ENCODE measurements at places on chromosomes 1 and 21. TPM values are rescaled to one million over a fixed set of nuclear protein-coding genes. Genes with fewer than 3 reads are reported as not detected.

- DNase-seq, result peak; percentile 82
These were observed 13.1 kb downstream of the GPSM2 start for GRCh38 chr1:108889706-108890384.

GRCh38 chr1:219550201-219550600, 62.7 kb downstream of the ZC3H11B start:
- DNase-seq, result no peak

- DNase-seq, result no peak
These were observed 1144.1 kb upstream of the ADGRL2 start for GRCh38 chr1:80656641-80657040.

DNA sequence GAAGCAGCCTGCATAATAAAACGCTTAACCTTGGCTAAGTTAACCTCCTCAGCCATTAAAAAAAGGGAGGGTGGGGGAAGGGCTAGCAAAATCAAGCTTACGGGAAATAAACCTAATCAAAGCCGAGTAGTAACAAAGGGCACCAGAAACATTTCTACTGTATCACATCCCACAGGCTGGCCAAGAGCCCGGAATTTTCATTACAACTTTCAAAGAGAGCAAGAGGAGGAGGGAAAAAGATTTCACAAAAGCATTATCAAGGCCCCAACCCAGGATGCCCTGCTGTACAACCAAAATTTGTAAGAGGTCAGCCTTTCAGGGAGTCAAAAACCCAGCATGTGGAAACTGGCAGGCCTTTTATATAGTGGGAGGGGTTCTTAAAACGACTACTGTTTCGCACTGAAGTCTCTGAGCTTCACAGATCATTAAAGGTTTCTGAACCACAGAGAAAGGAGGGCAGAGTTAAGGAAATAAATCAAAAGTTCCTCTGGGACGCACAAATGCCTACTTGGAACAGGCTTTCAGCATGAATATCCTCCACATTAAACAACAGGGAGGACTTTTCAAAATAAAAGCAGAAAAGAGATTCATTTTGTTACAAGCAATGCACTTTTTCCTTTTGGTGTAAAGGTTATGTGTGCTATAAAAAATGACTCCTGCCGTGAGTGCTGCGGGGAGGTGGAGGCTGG, 90.4 kb downstream of the SLC45A1 start:
- no peak for DNase-seq

DNA sequence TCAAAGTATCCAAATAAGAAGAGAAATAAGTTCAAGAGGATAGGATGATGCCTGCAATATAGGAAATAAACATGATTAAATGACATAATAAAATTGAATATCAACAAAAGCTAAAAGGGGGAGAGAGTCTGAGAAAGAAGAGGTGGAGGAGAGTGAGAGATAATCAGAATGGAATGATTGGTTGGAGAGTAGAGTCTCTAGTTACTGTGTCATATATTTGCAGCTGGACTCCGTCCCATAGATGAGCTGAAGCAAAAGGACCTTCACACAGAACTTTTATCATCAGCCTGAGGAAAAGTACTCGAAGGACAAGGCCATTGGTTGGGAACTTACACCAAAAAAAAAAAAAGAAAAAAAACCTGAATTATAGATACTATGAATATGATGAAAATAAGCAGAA, 22.8 kb upstream of the S100A2 start:
- DNase-seq, result no peak

The HCRTR1 gene
- polyA plus RNA-seq, result 0.81 TPM

The TDRD10 gene
- 1.8 TPM for polyA plus RNA-seq

- no peak for DNase-seq
These were observed 20.3 kb upstream of the A3GALT2 start for GRCh38 chr1:33341190-33341589.

DNA sequence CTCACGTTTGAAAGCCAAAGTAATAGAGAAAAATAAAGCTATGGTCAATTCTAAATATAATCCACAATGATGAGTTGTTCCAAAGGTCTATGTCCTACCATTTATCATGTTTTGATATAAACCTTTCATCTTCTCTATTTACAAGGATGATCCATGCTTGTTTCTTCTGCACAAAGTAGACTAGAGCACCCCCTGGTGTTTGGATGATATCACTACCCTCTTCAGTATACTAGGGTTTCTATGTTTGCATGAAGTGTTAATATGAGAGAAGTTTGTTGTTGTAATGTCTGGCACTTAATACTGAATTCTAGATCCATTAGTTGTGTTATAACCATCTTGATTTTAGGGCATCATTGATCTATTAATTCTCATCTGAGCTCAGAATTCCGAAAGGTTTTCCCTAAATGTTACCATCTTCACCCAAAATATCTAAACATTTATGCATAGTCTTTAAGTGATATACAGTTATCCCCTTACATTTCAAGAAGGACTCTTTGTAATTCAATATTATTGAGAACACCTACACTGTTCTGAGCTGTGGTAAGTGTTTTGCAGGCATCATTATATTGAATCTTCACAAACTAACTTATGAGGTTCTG, 21.1 kb downstream of the CLDN8 start:
- no peak for DNase-seq

DNA sequence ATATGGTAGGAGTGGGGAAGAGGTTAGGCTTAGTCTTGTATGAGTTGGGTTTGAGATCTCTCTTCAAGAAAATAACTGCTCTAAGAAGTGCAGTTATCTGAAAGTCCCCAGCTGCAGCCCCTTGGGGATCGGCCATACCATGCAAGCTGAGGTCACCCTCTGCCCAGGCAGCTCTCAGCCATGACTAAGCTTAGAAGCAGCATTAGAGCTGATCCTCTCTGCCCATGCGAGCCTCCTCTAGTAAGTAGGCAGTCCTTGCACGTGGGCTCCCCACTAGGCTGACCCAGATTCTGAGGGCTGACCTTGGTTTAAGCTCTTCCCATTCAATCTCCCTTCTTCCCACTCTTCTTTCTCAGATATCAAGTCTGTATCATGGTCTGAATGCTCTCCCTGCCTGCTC, 121.0 kb upstream of the UBE2U start:
- DNase-seq, result no peak

DNA sequence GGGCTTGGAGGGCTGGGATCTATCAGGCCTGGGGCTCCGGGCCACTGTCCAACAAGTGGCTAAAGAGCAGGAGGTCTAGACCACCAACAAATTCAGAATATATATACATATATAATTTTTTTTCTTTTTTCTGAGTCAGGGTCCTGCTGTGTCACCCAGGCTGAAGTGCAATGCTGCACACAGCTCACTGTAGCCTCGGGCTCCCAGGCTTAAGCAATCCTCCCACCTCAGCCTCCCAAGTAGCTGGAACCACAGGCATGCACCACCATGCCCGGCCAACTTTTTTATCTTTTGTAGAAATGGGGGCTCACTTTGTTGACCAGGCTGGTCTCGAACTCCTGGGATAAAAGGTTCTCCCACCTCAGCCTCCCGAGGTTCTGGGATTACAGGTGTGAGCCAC, 6.8 kb upstream of the LAPTM5 start:
- no peak for DNase-seq

GRCh38 chr1:54887665-54888071, 673 bp upstream of the DHCR24 start:
- DNase-seq, result no peak
